ENCODE measurements at places on chromosomes 4 and X. TPM values are rescaled to one million over a fixed set of nuclear protein-coding genes. Genes with fewer than 3 reads are reported as not detected.

The S100P gene
- total RNA-seq: 2.8 TPM

The CENPE gene
- 0.70 TPM for total RNA-seq

The CSAG1 gene
- not detected for total RNA-seq

The USP17L21 gene
- not detected for total RNA-seq

The FGFR3 gene
- 4.7 TPM for total RNA-seq

The TLR1 gene
- 4.9 TPM for total RNA-seq

The ABCG2 gene
- 4.4 TPM for total RNA-seq

The FAM13A gene
- total RNA-seq: 6.6 TPM

Measured in cardiac septum (tissue), 1 donor.